Activated naive CD4-positive, alpha-beta T cell treated with anti-CD3 and anti-CD28 coated beads for 36 hours (primary cell): ENCODE measurements at places on chromosomes 12 and 14. TPM values are rescaled to one million over a fixed set of nuclear protein-coding genes. Genes with fewer than 3 reads are reported as not detected.

Gene KRT81
- total RNA-seq: not detected

Gene ESPL1
- total RNA-seq: 54.2 TPM

Gene NDUFA12
- total RNA-seq: 160 TPM

Gene ANKRD33
- total RNA-seq: not detected
